Activated CD8-positive, alpha-beta memory T cell treated with anti-CD3 and anti-CD28 coated beads for 48 hours (primary cell): ENCODE measurements at places on chromosomes 4 and X.
A peak's percentile ranks its signal among the peaks of the same experiment; 100 is the strongest.

DNA sequence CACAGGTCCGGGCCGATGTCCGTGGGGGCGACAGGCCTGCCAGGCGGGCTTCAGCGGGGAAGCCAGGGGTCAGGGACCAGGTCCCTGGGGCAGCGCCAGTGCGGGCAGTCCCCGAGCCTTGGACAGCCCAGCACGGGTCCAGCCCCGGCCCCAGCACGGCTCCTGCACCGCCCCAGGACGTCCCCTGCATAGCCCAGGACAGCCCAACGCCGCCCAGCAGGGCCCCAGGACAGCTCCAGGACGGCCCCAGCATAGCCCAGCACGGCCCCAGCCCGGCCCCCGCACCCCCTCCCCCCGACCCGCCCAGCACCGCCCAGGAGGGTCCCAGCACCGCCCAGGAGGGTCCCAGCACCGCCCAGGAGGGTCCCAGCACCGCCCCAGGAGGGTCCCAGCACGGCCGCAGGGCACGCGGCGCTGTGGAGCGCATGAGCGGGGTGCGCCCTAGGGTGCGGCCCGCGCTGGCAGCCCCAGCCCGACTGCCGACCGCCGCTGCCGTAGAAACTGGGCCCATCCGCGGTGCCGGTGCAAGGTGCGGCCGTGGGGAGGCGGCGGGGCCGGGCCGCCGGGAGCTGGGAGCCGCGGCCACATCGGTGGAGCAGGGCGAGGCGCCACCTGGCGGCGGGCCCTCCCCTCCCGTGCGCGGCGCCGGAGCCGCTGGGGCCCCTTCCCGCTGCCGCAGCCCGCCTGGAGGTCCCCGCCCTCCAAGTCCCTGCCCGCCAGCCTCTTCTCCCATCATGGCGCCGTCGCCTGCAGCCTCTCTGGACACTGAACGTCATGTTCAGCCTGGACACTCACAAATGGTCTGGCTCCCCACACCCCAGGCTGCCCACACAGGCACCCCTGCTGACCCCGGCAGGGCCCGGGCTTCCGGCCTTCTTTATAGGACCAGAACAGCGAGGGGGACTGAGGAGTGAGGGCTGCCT lies 106.8 kb upstream of the NKX1-1 start:
- DNase-seq: peak; percentile 17

- no peak for DNase-seq
Observed at GRCh38 chr4:20395160-20395773, 143.6 kb downstream of the SLIT2 start.

DNA sequence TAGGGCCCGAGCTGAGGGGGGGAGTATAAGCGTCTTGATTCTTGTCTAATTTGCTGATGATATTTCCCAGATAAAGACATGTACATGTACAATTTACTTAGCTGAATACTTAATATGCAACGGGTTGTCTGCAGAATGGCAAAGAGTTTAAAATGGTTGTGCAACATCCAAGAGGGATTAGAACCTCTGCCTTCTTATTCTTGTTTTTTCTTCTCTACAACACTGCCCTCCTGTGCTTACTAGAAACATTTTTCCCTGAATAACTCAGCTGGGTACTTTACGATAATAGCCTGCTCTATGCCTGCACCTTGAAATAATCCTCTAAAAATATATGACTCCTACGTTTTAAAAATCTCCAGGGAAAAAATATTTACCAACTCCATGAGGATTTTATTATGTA lies 41.8 kb downstream of the INTS12 start:
- no peak for DNase-seq

DNA sequence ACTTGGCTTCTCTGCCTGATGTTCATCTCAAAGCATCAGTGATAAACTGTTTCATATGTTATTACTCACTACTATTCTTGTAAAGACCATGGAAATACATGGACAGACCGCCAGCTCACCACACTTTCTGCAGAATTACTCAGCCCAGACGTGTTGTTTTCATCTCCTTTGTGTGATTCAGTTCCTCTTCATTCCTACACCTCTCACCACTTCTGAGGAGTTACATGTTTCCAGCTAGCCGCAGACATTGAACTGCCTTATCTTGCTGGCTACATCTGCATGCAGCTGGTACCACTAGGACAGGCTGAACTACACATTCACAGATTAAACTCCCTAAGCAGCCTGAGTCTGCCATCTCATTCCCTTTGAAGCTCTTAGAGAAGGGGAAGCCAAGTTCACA lies 443.2 kb upstream of the FGF16 start:
- DNase-seq: no peak

- peak; percentile 1 for DNase-seq
Observed at GRCh38 chr4:41257257-41257901, 651 bp downstream of the UCHL1 start.

- no peak for DNase-seq
Observed at GRCh38 chr4:80049402-80049801, 23.6 kb downstream of the ANTXR2 start.

DNA sequence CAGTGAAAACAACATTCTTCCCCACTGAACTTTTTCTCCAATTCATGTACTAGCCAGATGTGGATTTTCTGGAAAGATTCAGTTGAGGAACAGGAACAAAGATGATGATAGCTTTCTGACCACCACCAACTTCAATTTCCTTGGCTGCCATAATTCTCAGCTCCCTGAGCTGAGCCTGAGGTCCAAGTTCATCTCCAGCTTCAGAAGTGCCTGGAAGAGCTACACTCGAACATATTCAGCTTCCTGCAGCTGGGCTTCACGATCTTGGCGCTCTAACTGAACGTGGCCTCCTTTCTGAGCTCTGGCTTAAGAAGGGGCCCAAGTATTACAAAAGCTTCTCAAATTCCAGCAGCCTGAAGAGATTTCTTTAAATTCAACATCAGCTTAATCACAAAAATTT lies 83.9 kb downstream of the QDPR start:
- no peak for DNase-seq

DNA sequence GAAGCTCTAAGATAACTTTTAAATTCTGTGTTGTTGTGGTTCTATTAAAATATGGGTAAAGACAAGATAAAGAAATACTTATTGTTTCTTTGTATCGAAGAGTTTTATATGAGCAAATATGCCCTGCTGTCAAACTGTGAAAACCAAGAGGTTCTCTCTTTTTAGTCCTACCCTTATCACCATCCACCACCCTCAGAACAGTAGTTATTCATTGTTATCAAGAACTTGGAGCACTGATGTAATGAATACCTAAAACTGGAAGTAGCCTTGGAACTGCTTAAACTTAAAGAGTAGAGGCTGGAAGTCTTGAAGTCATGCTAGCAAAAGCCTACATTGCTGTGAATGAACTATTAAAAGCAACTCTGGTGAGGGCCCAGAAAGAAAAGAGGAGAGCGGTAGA lies 9.2 kb downstream of the PIR start:
- DNase-seq: no peak

GRCh38 chr4:87783781-87784180 lies 15.6 kb upstream of the IBSP start:
- DNase-seq: no peak

GRCh38 chr4:142952821-142953580 lies 106.9 kb upstream of the INPP4B start:
- no peak for DNase-seq

GRCh38 chrX:70088751-70089150 lies 26.5 kb downstream of the OTUD6A start:
- no peak for DNase-seq

DNA sequence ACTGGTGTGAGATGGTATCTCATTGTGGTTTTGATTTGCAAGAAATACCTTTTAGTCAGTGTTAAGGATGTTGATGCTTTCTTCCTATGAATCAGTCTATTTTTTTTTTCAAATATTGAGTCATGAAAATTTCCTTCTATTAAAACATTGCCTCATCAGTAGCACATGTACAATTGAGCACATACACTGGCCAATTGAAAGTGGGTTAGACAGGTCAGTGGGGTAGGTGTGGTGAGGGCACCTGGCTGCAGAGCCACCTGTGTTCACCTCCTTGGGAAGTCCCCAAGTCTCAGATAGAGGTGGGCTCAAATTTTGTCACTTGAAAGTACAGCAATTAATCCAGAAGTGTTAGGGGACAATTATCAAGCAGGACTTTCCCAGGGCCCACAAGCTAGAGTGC lies 243.7 kb downstream of the SPRY1 start:
- DNase-seq: no peak

DNA sequence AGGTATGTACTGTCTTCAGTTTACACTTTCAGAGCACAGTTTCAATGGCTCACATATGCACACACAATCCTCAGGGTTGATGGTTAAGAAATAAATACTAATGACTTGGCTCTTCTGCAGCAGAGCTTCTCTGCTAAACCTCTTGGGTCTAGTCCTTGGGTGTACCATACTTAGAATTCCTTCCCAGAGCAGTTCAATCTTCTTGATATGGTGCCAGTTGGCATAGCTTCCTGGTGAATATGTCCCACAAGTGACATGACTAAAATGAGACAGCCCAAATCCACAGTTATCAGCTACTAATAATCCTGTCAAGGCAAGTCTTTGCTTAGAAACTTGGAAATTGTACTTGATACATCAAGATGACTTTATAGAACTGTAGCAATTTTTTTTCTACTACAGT lies 654.4 kb downstream of the IQCM start:
- no peak for DNase-seq

DNA sequence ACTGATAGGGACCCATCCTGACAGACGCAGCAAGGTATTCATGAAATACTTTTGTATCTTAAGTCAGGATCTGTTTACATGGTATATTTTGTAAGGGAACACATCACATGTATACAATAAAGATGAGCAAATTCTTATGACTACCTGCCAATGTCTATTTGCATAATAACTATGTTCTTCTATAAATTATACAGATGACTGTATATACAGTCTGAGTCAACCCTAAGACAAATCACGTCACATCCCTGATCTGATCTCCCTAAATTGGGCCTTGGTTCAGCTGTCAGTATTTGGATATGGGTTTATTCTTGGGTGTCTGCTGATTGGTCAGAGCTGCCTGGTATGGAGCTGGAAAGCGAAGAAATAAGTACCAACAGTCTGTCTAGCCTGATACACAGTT lies 93.3 kb downstream of the SERPINA7 start:
- DNase-seq: no peak

DNA sequence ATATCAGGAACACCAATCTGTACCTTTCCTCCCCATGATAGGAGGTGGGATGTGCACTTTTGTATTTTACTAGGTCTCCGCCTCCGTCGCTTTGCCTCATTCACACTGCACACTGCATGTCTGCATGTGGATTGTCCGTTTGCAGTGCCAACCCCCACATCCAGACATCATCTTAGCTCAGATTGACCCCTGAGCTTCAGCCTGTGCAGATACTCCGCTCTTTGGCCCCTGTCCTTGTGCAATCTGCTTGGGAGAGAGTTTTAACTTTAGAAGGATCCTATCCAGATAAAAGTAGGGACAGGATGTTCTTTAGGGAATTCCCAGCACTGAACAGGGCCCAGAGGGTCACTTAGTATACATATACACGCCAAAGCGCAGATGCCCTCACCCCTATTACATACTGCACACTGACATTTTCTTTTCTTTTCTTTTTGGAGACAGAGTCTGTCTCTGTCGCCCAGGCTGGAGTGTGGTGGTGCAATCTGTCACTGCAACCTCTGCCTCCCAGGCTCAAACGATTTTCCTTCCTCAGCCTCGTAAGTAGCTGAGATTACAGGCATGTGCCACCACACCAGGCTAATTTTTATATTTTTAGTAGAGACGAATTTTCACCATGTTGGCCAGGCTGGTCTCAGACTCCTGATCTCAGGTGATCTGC lies 43.3 kb upstream of the FBXW7 start:
- DNase-seq: no peak

GRCh38 chr4:151418385-151418784 lies 9.4 kb downstream of the FHIP1A start:
- DNase-seq: no peak

- no peak for DNase-seq
Observed at GRCh38 chr4:10694828-10695209, 10.3 kb upstream of the CLNK start.

DNA sequence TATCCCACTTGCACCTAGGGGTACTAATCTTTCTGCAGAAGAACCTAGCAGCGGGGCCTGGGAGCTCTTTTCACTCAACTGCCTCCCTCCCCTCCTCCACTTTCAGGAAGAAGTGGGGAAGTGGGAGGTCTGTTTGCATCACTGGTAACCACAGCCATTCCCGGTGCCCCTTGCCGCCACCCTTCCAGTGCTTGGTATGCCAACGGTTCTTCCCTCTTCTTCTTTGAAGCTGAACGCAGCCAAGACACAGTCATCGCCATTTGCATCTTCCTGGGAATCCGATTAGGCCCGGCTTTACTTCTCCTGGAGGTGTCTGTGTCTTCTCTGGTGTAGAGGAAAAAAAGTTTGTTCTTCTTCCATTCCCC lies 47.2 kb upstream of the RBPJ start:
- no peak for DNase-seq

- DNase-seq: no peak
Observed at GRCh38 chr4:119653990-119654389, 25.4 kb upstream of the PDE5A start.

DNA sequence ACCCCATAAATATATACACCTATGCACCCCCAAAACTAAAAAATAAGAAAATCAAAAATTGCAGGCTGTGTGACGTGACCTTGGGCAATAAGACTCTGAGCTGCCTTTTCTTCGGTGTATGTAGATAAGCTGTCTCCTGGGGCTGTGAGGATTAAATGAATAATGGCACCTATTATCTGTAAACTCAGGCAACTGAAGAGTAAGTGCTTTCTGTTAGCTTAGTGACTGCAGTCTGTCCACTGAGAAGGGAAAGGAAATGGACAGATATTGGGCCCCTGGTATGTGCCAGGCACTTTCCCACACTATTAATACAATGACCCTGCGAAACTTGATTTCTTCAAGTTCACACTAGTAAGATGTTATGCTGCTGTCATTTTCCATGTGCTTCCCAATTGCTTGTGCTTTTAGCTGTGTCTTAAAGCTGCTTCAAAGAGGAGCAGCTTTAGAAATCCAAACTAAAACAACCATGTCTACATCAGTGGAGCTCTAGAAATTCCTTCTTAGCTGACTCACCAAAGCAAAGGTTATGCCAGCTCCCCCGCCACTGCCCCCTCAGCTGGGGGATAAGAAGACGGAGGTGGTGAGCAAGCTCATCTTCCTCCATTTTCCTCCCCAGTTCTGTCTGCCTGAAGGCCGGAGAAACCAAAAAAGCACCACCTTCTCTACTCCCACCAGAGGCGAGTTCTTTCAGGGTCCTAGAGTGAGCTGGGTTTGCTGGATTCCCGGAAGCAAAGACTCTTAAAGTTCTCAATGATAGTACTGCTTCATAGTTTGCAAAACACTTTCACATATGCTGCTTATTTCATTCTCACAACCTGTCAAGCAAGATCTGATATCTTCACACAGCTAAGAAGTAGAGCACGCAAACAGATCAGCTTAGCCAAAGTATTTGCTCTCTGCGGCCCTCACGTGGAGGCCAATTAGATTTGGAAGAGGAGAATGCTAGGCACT lies 8.8 kb upstream of the DGAT2L6 start:
- DNase-seq: no peak

DNA sequence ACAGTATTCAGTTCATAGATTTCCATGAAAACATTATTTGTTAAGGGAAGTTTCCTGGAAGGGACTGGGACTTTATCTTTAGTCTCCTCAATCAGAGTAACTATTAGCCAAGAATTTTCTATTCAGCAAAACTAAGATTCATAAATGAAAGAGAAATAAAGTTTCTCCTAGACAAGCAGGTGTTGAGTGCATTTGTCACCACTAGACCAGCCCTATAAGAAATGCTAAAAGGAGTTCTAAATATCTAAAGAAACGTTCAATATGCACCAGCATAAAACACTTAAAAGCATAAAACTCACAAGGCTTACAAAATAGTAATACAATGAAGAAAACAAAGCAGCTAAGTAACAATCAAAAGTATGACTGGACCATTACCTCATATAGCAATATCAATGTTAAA lies 423.0 kb downstream of the TECRL start:
- no peak for DNase-seq

GRCh38 chrX:41589634-41590270 lies 99.0 kb upstream of the GPR34 start:
- no peak for DNase-seq
